ENCODE measurements at places on chromosomes 2 and 18. TPM values are rescaled to one million over a fixed set of nuclear protein-coding genes. Genes with fewer than 3 reads are reported as not detected.

- peaks cover 23% of the 10 kb centered on the region for H3K4me1 ChIP-seq
- H3K27me3 ChIP-seq: no peaks in the 10 kb centered on the region
- no peaks in the 10 kb centered on the region for H3K36me3 ChIP-seq
- no peak overlapping the region for H3K27ac ChIP-seq
- H3K4me3 ChIP-seq: no peak overlapping the region
- DNase-seq: no peak
Measured at GRCh38 chr18:62450175-62450545, 72.7 kb upstream of the ZCCHC2 start.

DNA sequence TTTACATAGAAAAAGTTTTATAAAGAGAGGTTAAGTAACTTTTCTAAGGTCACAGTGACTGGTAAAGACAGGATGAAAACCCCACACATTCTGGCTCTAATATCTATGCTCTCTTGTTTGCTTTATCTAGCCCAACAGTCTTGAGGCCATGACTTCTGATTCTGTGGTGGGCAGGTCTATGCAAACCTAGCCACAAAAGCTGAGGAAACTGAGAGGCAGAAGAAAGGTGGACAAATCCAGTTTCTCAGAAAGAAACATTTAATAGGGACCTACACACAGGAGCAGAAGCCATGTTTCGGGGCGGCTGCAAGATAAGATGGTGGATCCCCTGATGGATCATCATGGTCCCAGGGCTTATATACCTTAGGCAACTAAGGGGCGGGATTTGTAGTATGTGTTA is 21.8 kb downstream of the HSPD1 start:
- no peaks in the 10 kb centered on the region for H3K27me3 ChIP-seq
- H3K27ac ChIP-seq: no peak overlapping the region
- peaks cover 37% of the 10 kb centered on the region for H3K36me3 ChIP-seq
- no peak overlapping the region for H3K4me3 ChIP-seq
- DNase-seq: no peak
- no peaks in the 10 kb centered on the region for H3K4me1 ChIP-seq

DNA sequence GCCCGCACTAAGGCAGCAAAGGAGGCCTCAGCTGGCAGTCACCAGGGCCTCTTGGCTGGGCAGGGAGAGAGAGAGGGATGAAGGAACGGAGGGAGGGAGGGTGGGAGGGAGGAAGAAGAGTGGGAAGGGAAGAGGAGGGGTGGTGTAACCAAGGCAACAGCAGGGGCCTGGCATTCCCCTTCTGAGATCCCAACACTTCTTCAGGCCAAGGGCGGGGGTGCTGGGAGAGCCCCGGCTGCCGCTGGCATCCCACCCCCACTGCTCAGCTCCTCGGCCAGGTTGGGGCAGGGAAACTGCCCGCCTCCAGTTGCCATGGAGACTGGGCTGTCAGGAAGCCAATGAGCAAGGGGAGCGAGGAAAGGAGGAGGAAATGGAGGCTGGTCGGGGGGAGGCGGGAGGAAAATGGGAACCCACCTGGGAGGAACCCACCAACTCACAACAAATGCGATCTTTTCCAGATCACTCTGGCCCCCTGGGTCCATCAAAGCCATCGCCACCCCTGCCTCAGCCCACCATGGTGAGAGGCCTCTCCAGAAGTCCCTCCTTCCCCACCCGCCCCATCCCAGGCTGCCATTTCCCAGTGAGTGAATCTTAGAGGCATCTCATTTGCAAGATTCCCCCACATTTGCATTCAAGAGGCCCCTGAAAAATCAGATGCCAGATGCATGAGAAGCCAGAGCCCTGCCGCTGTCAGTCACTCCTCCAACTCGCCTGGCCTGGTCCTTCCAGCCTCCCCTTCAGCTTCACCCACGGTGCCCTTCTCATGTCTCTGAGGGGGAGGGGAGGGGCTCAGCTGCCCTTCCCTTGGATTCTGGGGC is 12.4 kb downstream of the SH2D6 start:
- peaks cover 21% of the 10 kb centered on the region for H3K27me3 ChIP-seq
- H3K27ac ChIP-seq: no peak overlapping the region
- H3K4me3 ChIP-seq: peak overlapping the region; percentile 48
- DNase-seq: peak; percentile 88
- no peaks in the 10 kb centered on the region for H3K36me3 ChIP-seq
- H3K4me1 ChIP-seq: peaks cover 57% of the 10 kb centered on the region

The POTEJ gene
- not detected for total RNA-seq

- H3K36me3 ChIP-seq: peaks cover 3% of the 10 kb centered on the region
- no peak for DNase-seq
Measured at GRCh38 chr2:85999061-85999831, 106.4 kb downstream of the POLR1A start.

DNA sequence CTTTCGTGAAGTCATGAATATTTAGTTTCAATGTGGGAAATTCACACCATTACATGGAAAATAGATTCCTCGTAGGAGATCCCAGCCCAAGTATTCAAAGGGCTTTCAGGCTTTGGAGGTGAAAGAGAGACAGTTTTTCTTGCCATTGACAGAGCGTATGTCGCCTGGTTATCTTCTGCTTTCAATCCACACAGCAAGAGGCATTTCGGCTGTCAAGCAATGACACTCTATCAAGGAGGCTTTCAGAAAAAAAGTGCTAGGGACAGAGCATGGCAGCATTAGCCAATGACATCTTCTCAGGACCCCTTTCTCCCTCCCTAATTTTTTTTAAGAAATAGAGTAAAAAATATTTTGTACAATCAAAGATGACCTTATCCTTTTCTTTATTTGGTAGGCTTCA is 492.8 kb downstream of the TMEM182 start:
- H3K27ac ChIP-seq: no peak overlapping the region
- peaks cover 6% of the 10 kb centered on the region for H3K4me1 ChIP-seq
- H3K27me3 ChIP-seq: no peaks in the 10 kb centered on the region
- H3K36me3 ChIP-seq: no peaks in the 10 kb centered on the region

DNA sequence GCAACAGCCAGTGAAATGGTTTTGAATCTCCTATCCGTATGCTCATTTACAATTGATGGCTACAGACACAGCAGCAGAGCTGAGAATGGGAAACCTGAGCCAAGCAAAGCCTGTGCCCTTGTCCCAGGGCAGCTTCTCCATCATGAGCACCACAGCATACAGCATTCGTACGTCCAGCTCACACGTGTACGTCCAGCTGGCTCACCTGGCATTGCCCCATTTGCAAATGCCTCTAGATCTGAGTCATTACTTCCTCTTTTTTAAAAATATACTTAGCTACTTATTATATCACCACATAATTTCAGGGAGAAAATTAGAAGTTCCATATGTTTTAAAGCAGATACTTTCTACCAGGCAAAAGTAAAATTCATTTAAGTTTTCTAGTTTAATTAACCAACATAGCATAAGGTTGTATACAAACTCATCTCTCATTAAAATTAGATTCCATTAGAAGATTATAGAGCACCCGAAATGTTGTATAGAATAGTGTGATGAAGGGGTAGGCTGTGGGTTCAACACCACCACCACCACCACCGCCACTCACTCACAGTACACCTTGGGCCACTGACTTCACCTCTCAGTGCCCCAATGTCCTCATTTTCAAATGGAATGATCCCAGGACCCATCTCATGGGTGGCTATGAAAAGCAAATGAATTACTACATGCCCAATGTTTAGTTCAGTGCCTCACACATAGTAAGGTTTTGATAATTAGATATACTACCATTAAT is 31.4 kb upstream of the TMEM177 start:
- no peak overlapping the region for H3K4me3 ChIP-seq
- H3K27ac ChIP-seq: no peak overlapping the region
- no peak for DNase-seq
- H3K4me1 ChIP-seq: peaks cover 13% of the 10 kb centered on the region
- no peaks in the 10 kb centered on the region for H3K36me3 ChIP-seq

DNA sequence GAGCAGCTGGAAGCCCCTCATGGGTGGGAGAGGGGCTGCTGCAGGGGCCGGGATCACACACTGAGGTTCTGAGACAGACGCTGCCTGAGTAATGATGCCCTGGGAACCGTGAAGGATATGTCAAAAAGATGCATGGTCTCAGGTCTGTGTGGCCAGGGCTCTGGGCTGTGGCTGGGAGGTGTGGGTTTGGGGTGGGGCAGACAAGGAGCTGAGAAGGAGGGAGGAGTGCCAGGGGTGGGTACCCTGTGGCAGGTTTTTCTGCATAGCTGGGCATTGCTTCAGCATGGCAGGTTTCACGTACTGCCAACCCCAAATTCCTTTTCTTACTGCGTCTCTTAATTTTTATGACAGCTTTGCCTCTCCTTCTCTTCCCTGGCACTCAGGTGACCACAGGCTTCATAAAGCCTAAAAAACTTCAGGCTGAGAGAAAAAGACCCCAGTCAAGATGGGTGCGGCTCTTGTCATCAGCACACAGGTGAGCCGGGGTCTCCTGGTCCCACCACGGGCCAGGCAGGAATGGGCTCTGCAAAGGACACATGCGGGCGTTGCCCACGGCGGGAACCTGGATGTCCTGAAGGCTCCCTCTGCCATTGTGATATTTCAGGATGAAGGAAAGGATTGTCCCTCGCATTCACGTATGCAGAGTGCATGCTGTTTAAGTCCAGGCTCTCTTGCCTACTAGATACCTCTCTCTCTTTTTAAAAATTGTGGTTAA is 18.0 kb downstream of the MALL start:
- no peak overlapping the region for H3K4me3 ChIP-seq
- H3K27me3 ChIP-seq: no peaks in the 10 kb centered on the region
- no peak overlapping the region for H3K27ac ChIP-seq
- H3K4me1 ChIP-seq: peaks cover 3% of the 10 kb centered on the region

The STAT4 gene
- total RNA-seq: 0.44 TPM

- H3K4me1 ChIP-seq: peaks cover 10% of the 10 kb centered on the region
- H3K4me3 ChIP-seq: no peak overlapping the region
- no peak for DNase-seq
- peaks cover 7% of the 10 kb centered on the region for H3K36me3 ChIP-seq
Measured at GRCh38 chr2:84231478-84231877, 227.6 kb downstream of the SUCLG1 start.

DNA sequence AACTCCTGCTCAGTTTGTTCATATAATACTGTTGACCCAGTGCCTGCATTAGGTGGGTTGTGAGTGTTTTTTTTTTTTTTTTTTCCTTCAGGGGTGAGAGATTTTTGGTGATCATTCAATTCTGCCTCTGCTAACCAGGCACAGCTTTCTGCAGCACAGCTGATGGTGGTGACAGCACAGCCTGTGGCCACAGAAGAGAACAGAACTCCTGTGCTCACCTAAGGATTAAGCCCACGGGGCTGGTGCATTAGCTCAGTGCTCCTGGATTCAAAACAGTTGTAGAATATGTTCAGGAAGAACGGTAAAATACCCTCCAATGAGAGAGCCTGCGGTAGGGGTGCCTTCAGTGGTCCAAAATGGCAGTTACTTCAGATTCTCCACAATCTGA is 42.0 kb downstream of the PKP4 start:
- DNase-seq: no peak
- H3K4me3 ChIP-seq: no peak overlapping the region
- peak overlapping the region; percentile 6 for H3K27ac ChIP-seq
- peaks cover 33% of the 10 kb centered on the region for H3K4me1 ChIP-seq
- H3K36me3 ChIP-seq: no peaks in the 10 kb centered on the region

DNA sequence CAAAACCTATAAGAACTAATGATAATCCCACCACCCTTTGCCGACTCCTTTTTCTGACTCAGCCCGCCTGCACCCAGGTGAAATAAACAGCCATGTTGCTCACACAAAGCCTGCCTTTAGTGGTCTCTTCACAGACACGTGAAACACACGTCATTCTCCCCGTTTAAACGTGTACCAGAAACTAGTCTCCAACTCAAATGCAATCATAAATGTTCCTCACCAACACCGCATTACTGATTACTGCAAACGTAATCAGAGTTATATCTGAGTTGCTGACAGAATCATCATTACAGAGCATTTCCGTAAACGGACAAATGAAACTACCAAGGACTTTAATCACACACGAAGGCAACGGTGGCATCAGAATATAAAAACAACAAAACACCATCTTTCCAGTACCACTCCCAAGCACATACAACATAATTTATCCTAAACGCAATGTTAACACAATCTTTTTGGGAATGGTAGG is 1.9 kb downstream of the CLK1 start:
- no peaks in the 10 kb centered on the region for H3K27me3 ChIP-seq
- peaks cover 24% of the 10 kb centered on the region for H3K4me1 ChIP-seq
- peak overlapping the region; percentile 93 for H3K27ac ChIP-seq

The LRATD1 gene
- total RNA-seq: 2.3 TPM

The CHN1 gene
- total RNA-seq: 26.1 TPM

DNA sequence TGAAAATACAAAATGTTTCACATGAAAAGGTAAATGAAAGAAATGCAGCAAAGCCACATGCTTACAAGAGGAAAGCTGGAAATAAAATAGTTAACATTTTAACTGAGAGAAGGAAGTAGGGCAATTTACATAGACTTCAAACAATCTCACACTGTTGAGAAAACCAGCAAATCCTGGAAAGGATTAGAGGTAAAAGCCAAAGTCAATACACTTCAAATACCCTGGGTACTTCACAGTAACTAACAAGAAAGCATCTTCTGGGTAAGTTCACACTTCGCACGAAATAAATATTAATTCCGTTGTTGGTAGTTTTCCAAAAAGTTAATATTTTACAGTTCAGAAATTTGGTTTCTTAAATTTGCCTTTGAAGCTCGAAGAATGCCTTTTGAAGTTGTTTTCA is 3.5 kb upstream of the ERICH2 start:
- H3K4me1 ChIP-seq: peaks cover 45% of the 10 kb centered on the region
- no peak for DNase-seq
- H3K27ac ChIP-seq: peak overlapping the region; percentile 81
- H3K4me3 ChIP-seq: no peak overlapping the region
- no peaks in the 10 kb centered on the region for H3K36me3 ChIP-seq
- peaks cover 4% of the 10 kb centered on the region for H3K27me3 ChIP-seq

The SYT4 gene
- 1.4 TPM for total RNA-seq

DNA sequence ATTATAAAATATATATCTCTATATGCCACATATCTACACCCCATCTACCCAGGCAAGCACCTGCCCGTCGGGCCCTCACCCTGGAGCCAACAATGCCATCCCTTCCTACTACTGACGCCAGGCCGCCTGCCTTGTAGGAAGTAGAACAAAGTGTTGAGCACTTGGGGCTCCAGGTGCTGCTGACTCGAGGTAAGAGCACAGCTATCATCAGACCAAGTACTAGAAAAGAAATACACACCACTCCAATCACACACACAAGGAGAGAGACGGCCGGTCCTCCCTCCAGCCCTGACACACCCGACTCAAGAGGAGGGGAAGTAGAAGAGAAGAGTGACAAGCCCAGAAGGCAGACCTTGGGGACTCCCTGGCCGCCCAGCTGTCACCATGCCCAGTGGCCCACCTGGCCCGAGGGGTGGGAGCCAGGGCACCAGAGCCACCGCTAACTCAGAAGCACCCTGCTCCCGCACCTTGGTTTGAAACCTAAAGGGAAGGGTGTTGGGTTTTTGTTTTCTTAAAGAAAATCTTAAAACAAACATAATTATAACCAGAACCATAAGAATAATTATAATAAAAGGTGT is 64.0 kb upstream of the POMC start:
- peaks cover 41% of the 10 kb centered on the region for H3K36me3 ChIP-seq
- no peaks in the 10 kb centered on the region for H3K27me3 ChIP-seq
- DNase-seq: no peak
- H3K4me1 ChIP-seq: peaks cover 41% of the 10 kb centered on the region

- H3K4me3 ChIP-seq: no peak overlapping the region
- no peak for DNase-seq
- no peaks in the 10 kb centered on the region for H3K36me3 ChIP-seq
- H3K4me1 ChIP-seq: peaks cover 33% of the 10 kb centered on the region
Measured at GRCh38 chr2:156343940-156344301, 11.4 kb upstream of the NR4A2 start.

Data from WTC11 (cell line).